NCI-H187 treated with DMSO at 0.1 percent for 48 hours (cell line): ENCODE measurements at places on chromosomes 5 and 9.

GRCh38 chr5:151964471-151964870, 39.8 kb upstream of the GLRA1 start:
- no peak for DNase-seq

DNA sequence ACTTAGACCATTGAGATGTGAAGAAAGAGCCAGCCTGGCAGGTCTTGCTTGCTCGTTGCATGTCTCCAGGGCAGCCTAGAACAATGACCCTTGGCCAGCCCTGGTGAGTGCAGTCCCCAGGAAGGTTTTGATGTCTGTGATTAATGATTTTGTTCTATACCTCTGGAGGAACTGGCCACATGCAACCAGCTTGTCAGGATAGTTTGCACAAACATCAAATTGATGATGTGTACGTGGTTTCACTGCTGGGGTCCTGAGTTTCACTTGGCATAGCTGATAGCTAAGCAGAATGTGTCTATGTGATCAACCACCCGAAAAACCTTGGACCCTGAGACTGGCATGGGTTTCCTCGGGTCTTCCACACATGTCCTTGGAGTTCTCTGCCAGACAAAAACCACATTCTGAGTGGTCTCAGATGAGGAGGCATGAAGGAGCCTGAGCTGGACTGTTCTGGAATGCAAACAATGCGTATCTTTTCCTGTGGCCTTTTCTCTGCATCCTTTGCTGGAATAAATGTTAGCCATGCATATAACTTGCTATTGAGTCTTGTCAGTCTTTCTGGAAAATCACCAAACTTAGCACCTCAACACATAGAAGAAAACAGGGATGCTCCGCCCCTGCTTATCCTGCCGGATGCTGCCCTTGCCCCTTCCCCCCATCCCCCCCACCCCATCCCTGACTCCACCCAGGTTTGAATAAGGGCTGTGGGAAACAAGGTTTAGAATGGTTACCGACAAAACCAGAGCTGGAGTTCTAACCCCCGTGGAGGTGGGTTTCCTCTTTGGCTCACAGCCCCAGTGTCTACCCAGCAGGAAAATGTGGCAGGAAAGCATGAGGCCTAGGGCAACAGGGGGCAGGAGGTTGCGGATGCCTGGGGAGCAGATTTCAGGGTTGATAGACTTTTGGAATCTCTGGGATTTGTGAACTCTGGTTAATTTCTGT, 50.1 kb upstream of the ANKRD33B start:
- DNase-seq = no peak

DNA sequence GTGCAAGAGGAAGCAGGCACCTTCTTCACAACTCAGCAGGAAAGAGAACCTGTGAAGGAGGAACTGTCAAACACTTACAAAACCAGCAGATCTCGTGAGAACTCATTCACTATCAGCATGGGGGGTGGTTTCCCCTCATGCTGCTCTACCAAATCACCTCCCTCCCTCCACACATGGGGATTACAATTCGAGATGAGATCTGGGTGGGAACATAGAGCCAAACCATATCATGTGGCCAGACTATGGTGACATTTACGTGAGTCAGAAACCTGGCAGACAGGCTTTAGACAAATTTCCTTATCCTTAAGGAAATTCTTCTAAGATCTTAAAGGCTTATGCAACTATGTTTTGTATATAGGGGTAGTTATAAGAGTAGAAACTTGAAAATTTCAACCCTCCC, 8.7 kb upstream of the AOPEP start:
- DNase-seq = no peak

DNA sequence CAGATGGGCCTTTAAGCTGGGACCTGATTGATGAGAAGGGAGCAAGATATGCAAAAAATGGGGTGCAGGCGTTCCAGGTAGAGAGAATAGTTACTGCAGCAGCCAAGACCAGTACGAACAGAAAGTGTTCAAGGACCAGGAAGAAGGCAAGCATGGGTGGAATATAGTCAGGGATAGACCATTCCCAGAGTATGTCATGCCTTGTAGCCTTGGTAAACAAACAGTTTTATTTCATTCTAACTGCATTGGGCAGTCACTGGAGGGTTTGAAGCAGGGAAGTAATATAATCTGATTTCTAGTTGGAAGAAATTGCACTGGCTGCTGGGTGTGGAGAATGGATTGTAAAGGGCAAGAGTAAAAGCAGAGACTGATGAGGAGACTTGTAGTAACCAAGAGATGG, 30.5 kb upstream of the IL13 start:
- no peak for DNase-seq

DNA sequence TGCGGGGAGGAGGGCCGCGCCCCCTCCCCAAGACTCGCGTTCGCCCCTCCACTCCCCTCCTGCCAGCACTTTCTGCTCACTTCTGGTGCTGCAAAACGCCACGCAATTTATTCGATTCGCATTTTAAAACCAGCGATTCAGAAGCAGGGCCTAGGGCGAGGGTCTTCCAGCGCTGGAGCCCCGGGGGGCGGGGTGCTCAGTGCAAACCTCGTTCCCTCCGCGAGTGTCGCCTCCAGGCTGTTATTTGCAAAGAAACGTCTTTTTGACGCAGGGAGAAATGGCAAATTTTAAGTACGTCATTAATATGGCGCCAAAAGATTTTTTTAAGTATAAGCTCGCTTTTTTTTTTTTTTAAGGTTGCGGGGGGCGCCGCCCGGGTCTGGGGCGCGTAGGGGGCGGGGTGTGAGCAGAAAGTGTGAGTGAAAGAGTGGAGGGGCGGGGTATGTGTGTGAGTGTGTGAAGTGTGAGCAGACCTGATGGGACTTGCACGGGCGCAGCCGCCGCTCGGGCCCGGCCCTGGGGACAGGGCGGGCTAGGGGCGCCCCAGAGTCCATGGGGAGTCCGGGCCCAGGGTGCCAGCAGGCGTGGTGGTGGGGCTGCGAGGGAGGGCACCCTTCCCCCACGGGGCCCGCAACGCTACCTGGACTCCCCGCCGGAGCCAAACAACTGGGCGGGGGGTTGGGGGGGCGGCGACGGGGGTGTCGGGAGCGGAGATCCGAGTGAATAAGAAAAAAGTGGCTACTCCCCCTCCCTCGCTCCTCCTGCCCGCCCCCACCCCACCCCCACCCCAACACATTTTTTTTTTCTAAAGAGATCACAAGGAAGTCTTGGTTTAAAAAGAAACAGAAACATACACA, at the start of gene JADE2:
TSS of gene JADE2 (plus strand) at position 845 of the 857 bp plus-strand sequence. CDS start 10,188 bp downstream, outside the sequence.
- no peak for DNase-seq

DNA sequence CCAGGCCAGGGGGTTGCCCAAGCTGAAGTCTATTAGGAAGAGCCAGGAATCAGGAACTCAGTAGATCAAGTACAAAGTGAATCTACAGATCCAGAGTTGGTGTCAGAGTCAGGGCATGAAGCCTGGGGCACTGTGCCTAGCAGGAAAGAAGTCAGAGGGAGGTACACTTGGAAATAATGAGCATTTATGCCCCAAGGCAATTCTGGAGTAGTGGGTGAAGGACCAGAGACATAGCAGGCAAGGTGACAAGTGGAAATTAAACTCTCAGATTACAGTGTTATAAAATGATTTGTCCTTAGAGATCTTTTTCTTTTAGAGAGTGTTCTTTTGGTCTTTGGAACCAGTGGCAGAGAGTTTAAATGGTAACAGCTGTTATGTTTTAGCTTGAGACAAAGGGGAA, 138.0 kb downstream of the ADAMTSL1 start:
- no peak for DNase-seq

DNA sequence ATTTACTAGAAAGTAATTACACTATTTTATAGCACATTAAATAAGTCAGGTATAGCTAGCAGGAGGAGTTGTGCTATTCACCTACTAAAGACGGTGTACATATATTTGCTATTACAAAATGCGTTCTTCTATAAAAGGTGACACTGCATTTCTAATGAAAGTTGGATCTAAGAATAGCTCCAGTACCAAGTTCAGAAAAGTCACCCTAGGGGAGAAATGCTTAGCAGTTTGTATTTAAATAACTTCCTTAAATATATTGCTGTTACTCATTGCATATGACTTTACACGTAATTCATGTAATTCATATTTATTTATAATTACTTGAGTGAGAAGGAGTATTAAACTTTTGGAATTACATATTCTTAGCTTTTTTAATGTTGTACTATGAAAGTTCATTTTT, 7.0 kb upstream of the SUB1 start:
- DNase-seq = no peak

DNA sequence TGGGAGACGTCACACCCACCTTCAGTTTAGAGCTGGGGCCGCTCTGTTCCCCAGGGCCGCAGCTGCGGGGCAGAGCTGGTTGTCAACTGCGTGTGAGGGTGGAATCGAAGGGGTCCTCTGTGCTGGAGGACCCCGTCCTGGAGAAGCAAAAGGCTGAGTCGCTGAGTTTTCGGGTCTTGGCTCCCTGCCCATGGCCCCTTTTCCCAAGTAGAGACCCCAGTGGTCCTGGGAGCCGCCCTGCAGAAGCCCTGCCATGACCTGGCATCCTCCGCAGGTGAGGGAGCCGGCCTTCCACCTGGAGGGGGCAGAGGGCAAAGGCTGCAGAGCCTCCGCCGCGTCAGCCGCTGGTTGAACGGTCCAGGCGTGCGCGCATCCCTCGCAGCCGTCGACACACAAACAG, 90.4 kb upstream of the COL5A1 start:
- DNase-seq = no peak

GRCh38 chr5:65512170-65512937, 30.6 kb upstream of the ADAMTS6 start:
- DNase-seq = no peak

- DNase-seq = no peak
Observed at GRCh38 chr5:149268928-149269557, 2.6 kb upstream of the AFAP1L1 start.

- DNase-seq = no peak
Observed at GRCh38 chr5:27706832-27707231, 668.4 kb upstream of the CDH9 start.

- no peak for DNase-seq
Observed at GRCh38 chr9:120775859-120776258, 17.4 kb downstream of the FBXW2 start.

DNA sequence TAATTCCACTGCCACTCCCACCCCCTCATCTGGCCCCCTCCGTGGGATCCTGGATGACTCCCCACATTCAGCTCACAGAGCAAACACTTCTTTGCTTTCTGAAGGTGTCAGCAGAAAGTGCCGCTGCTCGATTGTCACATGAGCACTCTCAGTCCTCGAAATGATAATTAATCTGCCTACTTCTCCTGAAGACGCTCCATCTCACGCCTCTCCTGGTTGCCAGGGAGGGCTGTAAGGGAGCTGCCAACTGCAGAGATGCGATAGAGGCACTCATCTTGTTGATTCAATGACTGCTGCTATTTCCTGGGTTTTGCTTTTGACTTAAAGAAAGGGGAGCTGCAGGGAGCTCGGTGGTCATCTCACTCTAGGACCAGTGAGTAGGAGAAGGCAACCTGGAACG, 206.5 kb downstream of the DAB2IP start:
- peak; percentile 65 for DNase-seq

- DNase-seq = no peak
Observed at GRCh38 chr9:130497139-130497538, 52.4 kb downstream of the ASS1 start.

GRCh38 chr5:135543485-135544304, 7.9 kb upstream of the NEUROG1 start:
- DNase-seq = no peak

DNA sequence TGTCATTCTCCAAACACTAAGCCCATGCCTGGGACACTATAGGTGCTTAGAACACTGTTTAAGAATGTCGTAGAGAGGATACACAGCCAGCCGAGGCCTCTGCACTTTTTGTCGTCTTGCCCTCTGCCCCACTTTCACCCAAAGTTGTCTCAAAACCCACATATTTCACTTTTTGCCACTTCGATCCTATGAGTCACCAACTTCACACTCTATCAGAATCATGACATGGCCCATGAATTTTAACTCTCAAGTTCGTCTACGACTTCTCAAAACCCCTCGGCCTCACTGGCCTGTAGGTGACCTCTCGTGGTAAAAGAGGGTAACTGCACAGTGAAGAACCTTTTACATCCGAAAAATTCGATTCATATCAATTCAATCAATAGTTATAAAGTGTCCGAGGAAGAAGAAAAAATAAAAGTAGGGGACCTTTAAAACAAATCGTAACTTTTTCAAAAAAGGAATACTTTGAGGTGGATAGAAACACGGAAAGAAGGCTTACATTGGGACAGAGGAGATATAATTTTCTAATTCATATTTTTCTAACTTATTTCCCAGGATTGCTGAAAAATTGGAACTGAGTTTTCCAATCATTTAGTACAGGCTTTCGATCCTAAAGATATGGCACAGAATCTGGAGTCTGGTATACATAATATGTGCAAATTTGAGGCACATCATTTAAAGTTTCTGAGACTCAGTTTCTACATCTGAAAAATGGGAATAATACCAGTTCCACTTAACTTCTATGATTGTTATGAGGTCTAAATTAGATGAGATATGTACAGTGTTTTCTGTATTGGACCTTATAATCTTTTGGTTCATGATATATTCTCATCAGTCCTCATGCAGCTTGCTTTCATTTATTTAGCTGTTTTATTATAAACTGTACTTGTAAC, 122.6 kb downstream of the APBA1 start:
- DNase-seq = no peak

GRCh38 chr5:156528673-156529072, 201.7 kb downstream of the SGCD start:
- DNase-seq = no peak

GRCh38 chr9:89052470-89053097, 61.3 kb downstream of the S1PR3 start:
- DNase-seq = no peak

GRCh38 chr9:977838-978830, 1.7 kb downstream of the DMRT3 start:
- DNase-seq = no peak

GRCh38 chr5:36457511-36458270, 148.7 kb upstream of the SLC1A3 start:
- DNase-seq = no peak

- DNase-seq = no peak
Observed at GRCh38 chr9:70156729-70157128, 102.0 kb upstream of the SMC5 start.

DNA sequence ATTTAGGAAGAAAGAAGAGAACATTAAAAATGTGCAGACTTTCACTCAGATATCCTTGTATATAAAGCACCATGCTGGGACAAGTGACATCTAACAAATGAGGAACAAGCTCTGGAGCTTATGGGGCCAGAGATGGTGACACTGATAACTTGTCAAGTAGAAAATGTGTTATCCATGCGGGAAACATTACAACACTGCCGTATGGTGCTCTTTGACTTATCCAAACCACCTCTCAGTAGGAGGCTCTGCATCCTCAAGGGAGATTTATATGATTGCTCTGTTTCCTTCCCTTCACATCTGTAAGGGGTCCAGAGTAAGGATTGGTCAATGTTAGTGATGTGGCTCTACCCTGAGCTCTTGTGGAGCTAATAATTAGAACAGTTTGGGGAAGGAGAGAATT, 23.5 kb downstream of the KCTD16 start:
- DNase-seq = no peak

DNA sequence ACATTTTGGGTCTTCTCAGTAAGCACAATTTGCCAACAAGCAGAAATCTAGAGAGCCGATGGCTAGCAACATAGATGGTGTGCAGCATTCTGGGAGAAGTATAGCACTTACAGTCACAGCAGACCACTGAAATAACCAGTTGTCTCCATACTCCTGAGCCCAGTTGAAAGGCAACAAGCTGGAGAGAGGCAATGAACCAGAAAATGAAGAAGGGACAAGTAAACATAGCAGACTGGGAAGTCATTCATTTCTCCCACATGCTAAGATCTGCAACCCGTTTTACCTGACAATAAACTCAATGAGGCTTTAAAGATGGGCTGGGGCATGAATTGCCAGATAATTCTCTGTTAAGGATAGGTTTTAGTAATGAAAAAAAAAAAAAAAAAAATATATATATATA, 575.6 kb upstream of the GRAMD2B start:
- DNase-seq = no peak

GRCh38 chr9:13970018-13970417, 343.9 kb downstream of the NFIB start:
- no peak for DNase-seq

- no peak for DNase-seq
Observed at GRCh38 chr9:121827251-121827967, 176.0 kb downstream of the DAB2IP start.
